Mesenteric fat pad (tissue), 1 donor: ENCODE measurements at places on chromosomes 1 and 21. TPM values are rescaled to one million over a fixed set of nuclear protein-coding genes. Genes with fewer than 3 reads are reported as not detected.

Gene RAB25
- not detected for total RNA-seq

Gene NUP210L
- total RNA-seq, result not detected

Gene YARS1
- total RNA-seq, result 125 TPM

Gene FCER1G
- 176 TPM for total RNA-seq

Gene BSND
- total RNA-seq, result not detected

Gene LHX8
- not detected for total RNA-seq

Gene HTR6
- total RNA-seq, result not detected

Gene OR2L5
- total RNA-seq, result not detected

Gene GBP6
- total RNA-seq, result not detected

Gene MTOR
- 35.1 TPM for total RNA-seq

Gene CDC14A
- 6.8 TPM for total RNA-seq

Gene RCAN1
- total RNA-seq, result 57.5 TPM

Gene EXO1
- 0.48 TPM for total RNA-seq

Gene OR10Z1
- total RNA-seq, result not detected

Gene ANGPTL7
- total RNA-seq, result 0.42 TPM

Gene INAVA
- total RNA-seq, result 0.16 TPM

Gene APCS
- not detected for total RNA-seq
